ENCODE measurements at places on chromosomes 6 and 20.

GRCh38 chr20:1333462-1334369 lies 4.8 kb upstream of the SDCBP2 start:
- DNase-seq: no peak

GRCh38 chr6:157669747-157670216 lies 153.3 kb upstream of the SNX9 start:
- no peak for DNase-seq

DNA sequence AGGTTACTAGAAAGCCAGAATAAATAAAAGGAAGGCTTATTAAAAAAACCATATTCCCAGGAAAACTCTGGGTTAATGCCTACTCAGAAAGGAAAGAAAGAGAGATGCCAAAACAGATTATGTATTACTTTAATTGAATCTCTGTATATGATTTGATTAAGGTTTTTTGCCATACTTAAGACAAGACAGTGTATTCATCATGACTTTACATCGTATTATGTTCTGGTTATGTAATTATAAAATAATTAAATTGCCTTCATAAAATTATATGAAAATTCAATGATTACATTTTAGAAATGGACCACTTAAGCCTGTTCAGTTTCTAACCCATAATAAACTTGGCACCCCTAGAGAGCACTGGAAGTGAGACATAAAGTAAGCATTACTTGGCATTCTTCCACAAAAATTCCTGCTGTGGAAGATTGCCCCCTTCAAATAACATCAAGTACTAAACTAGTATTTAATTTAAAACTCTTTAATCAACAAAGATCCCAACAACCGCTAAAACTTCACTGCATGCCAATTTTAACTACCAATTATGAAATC lies 20.8 kb upstream of the IBTK start:
- DNase-seq: no peak

DNA sequence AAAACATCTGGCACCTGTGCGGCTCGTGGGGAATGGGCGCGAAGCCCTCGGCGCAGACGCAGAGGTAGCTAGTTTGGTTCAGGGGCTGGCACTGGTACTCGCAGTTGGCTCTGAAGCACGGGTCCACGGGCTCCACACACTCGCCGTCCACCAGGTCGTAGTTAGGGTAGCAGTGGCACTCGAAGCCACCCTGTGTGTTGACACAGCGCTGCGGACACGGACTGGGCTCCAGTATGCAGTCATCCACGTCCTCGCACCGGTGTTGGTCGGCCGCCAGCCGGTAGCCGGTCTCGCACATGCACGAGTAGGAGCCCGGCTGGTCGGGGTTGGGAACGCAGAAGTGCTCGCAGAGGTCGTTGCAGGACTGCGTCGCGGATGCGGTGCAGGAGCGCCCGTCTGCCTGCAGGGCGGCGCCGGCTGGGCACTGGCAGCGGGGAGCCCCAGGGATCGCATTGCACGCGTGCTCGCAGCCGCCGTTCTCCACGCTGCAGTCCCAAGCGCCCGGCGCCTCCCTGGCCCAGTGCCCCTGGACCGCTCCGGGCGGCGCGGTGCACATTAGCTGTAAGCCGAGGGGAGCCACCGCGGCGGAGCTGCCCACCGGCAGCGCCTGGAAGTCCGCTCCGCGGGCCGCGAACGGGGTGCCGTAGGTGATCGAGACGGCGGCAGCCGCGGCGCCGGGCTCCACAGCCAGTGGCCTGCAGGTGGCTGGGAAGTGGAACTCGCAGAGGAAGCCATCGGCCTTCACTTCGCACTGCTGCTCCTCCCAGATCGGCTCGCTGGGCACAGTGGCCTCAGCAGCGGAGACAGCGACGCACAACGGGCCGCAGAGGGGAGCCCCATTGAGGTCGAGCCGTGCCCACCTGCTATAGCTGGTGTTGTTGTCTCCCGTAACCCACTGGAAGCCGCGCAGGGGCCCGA lies 930 bp downstream of the THBD start:
- no peak for DNase-seq

DNA sequence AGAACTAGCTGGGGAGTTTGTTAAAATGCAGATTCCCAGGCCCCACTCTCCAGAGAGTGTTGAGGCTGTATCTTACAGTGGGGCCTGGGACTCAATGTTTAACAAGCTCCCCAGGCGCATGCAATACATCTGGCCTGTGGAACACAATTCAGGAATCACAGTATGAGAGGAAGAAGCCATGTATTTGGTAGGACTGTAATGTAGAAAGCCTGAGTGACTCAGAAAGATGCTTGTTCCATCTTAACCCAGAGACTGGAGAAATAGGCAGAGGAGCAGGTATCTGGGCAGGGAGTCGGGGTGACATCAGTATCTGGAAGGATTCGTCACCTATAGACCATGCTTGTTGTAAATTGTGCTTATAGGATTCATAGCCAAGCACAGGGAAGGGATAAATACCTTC lies 90.5 kb downstream of the UNC5CL start:
- DNase-seq: no peak
